T-helper 1 cell (primary cell): ENCODE measurements at places on chromosomes 3 and 15.

- DNase-seq, result no peak
These were observed 158.9 kb downstream of the TBC1D5 start for GRCh38 chr3:17583530-17583929.

DNA sequence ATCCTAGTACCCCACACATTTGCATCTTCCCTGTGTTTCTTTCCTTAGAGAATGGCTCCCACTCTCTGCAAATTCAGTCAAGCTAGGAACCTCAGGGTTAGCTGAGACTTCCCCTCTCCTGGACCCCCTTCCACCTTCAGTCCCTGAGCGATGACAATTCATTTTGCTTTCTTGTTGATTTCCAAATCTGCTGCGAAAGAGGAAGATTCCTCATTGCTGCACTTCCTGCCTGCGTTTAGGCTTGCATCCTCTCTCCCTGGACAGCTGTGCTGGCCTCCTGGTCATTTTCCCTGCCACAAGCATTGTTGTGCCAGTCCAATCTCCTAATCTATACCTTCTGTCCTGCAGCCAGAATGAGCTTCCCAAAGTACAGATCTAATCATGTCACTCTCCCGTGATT lies 12.3 kb upstream of the DGKG start:
- no peak for DNase-seq

- no peak for DNase-seq
These were observed 886.9 kb downstream of the TUSC7 start for GRCh38 chr3:117596503-117596902.

DNA sequence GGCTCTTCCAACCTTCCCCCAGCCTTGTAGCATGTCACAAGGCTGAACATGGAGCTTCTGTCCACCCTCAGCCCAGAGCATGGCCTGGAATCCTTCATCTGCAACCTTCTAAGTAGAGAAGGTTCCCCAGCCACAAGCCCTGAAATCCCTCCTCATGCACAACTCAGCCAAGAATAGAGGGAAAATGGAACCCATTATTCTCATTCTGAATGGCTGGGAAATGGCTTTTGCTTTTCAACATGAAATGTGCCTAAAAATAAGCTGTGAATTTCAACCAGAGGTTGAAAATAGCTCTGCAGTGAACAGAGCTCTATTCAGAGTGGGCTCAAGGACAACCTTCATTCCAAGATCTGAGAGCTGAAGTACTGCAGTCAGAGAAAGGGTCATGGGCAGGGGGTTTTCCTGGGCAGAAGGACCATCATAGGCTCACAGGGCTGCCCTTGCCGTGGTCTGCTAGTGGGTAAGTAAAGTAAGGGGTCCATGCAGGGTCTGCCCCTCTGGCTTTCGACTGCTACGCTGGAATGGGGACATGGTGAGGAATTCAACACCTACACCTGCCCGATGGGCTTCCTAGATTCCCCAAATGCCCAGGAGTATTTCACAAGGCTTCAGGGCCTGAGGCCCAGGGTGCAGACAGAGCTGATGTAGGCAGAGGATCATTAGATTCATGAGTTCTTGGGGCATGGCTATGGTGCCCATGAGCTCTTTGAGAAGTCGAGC lies 35.9 kb downstream of the POC1A start:
- DNase-seq, result no peak

- DNase-seq, result no peak
These were observed 7.7 kb downstream of the COL8A1 start for GRCh38 chr3:99646107-99646435.

- no peak for DNase-seq
These were observed 13.6 kb downstream of the CCDC12 start for GRCh38 chr3:46962990-46963389.

DNA sequence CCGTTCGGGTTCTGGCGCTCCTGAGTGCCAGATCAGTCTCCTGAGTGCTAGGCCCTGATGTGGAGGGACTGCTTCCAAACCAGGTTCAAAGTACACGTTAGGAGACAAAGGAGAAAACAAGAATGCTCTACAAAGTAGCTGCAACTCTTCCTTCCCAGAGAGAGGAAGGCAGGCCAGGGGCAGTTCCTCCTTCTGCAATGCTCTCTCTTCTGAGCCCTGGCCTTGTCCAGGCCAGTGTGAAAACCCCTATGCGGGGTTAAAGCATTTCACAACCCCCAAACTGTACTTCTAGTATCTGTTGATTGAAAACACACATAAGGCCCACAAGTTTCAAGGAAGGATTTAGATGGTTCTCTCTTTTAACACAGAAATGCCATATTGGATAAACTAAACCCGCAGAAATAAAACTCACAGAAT lies 9.7 kb upstream of the CALML4 start:
- DNase-seq, result no peak

- DNase-seq, result no peak
These were observed 73.0 kb downstream of the FOXP1 start for GRCh38 chr3:71510510-71510909.

- no peak for DNase-seq
These were observed 167.9 kb downstream of the BBX start for GRCh38 chr3:107690522-107691138.

DNA sequence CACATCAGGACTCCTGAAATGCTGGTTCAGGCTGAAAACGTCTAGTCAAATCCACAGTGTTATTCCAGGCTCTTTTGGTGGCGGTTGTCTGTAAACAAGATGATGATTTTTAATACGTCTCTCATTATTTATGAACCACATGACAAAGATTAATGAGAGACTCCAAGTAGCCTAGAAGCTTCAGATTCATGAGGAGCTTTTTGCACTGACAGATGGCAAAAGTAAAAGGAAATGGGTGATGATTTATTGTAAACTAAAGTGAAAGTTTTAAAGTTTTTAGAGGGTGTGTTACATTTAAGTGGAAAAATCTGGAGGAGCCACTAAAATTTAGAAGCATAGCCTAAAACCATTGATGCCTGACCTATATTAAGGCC lies 77.0 kb downstream of the BBX start:
- DNase-seq, result no peak

DNA sequence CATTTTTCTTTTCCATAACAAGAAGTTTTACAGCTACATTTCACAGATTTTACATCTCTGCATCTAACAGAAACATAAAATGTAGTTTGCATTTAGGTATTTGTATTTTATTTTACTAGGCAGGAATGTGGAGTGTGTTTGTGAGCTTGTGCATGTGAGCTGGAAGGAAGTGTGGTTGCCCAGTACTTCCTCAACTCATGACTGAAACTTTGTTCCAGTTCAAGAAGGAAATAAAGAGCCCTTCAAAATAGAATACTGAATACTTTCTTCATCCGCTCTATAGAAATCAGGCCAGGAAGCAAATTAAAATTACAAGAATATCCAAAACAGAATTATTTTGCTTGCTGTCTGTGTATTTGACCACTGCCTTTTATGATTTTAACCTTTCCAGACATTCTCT lies 81.3 kb downstream of the CHL1 start:
- no peak for DNase-seq

GRCh38 chr3:32884591-32884990 lies 66.8 kb downstream of the TRIM71 start:
- DNase-seq, result no peak

GRCh38 chr3:104846270-104846669 lies 520.4 kb upstream of the ALCAM start:
- DNase-seq, result no peak
